ENCODE measurements at places on chromosomes 16 and 17.
A peak's percentile ranks its signal among the peaks of the same experiment; 100 is the strongest.

- no peak for DNase-seq
Measured at GRCh38 chr16:66568355-66568754, 2.1 kb downstream of the CMTM1 start.

- no peak for DNase-seq
Measured at GRCh38 chr17:7440834-7441195, 1.5 kb downstream of the FGF11 start.

GRCh38 chr17:20948984-20949777 is 93.6 kb downstream of the USP22 start:
- DNase-seq = no peak

- DNase-seq = no peak
Measured at GRCh38 chr17:68759343-68760140, 158.4 kb upstream of the FAM20A start.

DNA sequence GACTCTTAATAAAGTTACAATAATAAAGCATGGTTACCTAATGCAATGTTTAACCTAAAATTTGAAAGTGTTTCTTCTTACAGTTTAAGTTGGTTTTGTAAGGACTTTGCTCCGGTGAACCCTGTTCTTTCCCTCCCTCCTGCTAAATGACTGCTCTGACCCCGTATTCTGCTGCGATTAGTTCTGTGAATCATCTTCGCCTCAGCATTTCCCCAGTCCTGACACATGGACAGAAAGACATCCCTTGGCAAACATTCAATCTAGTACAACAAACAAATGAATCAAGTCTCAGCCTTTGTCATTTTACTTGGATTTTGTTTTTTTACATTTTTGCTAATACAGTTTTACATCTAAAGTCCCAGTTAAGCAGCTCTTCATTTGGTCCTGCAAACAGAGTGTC is 15.4 kb downstream of the KCNJ2 start:
- no peak for DNase-seq

GRCh38 chr16:22937169-22937568 is 123.2 kb downstream of the HS3ST2 start:
- no peak for DNase-seq

DNA sequence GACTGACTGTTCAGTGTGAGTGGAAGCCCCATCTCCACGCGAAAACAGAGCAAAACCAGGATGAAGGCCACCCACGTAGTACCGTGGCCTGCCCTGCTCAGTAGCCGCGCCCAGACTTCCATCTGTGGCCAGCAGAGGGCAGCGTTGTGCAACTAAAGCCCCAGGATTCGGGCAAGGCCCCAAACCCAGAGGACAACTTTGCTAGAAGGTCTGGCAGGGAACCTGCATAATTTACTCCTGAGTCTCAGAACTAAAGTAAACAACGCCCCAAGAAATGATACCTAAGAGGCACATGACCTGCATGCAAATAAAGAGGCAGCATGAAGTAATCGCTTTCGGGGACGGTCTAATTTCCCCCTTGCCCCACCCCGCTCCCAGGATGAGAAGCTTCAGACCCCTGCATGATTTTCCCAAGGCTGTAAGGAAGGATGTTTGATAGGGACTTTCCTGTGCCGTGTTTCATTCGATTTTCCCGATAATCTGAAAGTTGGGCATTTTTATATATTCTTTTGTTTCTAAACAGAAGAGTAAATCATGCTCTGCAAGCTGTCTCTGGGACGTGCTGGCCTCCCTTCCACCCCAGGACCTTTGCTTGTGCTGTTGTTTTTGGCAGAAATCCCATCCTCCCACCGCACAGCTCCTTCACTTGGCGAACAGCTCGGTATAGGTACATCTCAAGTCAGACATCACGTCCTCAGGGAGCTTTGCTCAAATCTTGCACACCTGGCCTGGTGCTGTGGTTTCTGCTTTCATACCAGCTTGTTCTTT is 18.6 kb downstream of the HSBP1 start:
- DNase-seq = peak; percentile 66

DNA sequence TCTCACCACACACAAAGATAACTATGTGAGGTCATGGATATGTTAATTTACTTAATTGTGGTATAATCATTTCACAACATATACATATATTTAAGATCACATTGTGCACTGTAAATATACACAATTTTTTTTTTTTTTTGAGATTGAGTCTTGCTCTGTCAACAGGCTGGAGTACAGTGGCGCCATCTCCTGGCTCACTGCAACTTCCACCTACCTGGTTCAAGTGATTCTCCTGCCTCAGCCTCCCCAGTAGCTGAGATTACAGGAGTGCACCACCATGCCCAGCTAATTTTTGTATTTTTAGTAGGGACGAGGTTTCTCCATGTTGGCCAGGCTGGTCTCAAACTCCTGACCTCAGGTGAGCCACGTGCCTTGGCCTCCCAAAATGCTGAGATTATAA is 11.5 kb upstream of the PRSS54 start:
- no peak for DNase-seq

GRCh38 chr17:38912221-38912813 is 13.1 kb upstream of the LASP1NB start:
- DNase-seq = no peak

- DNase-seq = no peak
Measured at GRCh38 chr16:10922328-10923145, 19.7 kb downstream of the DEXI start.

- DNase-seq = no peak
Measured at GRCh38 chr16:35575432-35575821, 2116.0 kb downstream of the TP53TG3F start.

DNA sequence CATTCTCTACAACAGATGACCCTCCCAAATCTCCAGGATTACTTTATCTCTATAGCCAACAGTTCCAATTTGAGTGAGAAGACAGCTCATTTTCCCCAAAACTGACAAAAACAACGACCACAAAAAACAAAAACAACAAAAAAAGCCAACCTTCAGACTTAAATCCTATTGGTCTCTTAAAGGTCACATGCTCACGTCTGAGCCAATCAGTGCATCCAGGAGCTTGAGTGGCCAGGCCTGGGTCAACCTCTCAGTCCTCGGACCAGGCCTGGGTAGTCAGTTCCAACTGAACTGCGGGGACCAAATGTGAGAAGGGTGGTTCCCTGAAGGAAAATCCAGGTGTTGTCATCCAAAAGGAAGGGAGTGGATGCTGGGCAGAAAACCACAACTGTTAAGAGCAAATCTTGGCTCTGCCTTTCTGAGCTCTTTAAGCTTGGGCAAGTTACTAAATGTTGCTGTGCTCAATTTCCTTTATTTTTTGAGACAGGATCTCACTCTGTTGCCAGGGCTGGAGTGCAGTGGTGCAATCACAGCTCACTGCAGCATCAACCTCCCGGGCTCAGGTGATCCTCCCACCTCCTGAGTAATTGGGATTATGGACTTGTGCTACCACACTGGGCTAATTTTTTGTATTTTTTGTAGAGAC is 43.0 kb upstream of the MSI2 start:
- no peak for DNase-seq

GRCh38 chr17:44865931-44866330 is 18.2 kb downstream of the HIGD1B start:
- no peak for DNase-seq

GRCh38 chr16:21626659-21627277 is 25.6 kb downstream of the IGSF6 start:
- DNase-seq = no peak

DNA sequence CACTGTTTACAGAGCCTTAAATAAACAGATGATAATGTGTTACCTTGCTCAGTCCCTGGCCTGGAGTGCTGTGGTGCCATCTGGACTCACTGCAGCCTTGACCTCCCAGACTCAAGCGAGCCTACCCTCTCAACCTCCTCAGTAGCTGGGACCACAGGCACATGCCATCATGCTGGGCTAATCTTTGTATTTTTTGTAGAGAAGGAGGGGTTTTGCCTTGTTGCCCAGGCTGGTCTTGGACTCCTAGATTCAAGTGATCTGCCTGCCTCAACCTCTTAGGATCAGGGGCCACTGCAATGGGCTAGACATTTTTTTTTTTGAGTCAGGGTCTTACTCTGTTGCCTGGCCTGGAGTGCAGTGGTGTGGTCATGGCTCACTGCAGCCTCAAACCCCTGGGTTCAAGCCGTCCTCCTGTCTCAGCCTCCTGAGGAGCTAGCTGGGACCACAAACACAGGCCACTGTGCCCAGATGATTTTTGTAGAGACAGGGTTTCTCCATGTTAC is 5.0 kb upstream of the NAGLU start:
- DNase-seq = no peak

- DNase-seq = peak; percentile 45
Measured at GRCh38 chr17:8120520-8121406, 2.4 kb upstream of the ALOXE3 start.
